ENCODE measurements at places on chromosomes 16 and 17.

DNA sequence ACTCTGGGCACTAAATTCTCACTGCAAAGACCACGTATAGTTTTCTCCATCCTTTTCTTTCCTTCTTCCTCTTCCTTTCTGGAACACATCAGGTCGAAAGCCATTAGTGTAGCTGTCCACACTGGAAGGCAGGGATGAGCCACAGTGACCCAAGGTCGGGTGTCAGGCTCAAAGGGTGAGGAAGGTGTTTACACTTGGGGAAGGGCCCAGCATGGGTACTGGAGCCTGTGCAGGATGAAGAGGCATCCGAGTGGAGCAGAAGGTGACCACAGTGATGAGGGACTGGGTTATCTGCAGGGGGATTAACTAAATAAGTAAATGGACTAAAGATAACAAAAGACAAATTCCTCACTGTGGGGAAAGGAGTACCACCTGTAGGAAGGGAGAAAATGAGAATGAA is 164.0 kb downstream of the SOX9 start:
- no peaks in the 10 kb centered on the region for H3K27me3 ChIP-seq
- DNase-seq: no peak
- no peaks in the 10 kb centered on the region for H3K4me1 ChIP-seq
- no peak overlapping the region for H3K27ac ChIP-seq
- no peaks in the 10 kb centered on the region for H3K36me3 ChIP-seq

DNA sequence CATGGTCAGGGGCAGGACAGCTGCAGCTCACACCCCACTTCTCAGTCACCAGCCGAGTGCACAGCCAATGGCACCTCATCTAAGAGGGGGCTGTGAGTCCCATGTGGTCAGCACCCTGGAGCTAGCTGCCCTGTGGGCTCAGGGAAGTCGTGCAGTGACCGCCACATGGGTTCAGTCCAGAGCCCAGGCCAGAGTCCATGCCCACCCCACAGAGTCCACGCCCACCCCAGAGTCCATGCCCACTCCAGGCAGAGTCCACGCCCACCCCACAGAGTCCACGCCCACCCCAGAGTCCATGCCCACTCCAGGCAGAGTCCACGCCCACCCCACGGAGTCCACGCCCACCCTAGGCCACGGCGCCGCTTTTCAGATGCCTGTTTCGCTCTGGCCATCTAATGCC is 24.1 kb downstream of the SLC7A5 start:
- no peak overlapping the region for H3K27ac ChIP-seq
- no peak overlapping the region for H3K4me3 ChIP-seq
- no peaks in the 10 kb centered on the region for H3K27me3 ChIP-seq
- no peaks in the 10 kb centered on the region for H3K36me3 ChIP-seq
- no peak for DNase-seq

DNA sequence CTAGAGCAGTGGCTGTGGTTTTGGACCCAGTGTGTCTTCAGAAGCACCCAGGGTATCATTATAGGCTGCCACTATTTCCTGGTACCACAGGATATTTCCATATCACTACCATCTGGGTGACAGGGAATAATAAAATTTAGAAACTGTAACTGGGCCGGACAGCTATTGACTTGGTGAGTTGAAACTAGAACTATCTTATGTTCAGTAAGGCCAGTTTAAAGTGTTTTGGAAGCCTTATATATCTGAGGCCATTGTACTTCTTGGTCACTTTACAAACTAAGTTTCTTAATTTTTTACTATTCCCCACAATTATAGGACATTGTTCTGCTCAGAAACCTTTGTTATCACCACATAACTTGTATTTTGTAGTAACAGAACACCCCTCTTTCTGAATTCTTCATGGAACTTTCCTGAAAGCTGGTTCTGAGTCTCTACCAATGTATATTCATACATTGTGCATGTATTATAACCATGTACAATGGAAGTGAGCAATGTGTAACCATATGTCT is 34.0 kb downstream of the ZNF207 start:
- H3K4me1 ChIP-seq: no peaks in the 10 kb centered on the region
- H3K36me3 ChIP-seq: no peaks in the 10 kb centered on the region
- H3K4me3 ChIP-seq: no peak overlapping the region

DNA sequence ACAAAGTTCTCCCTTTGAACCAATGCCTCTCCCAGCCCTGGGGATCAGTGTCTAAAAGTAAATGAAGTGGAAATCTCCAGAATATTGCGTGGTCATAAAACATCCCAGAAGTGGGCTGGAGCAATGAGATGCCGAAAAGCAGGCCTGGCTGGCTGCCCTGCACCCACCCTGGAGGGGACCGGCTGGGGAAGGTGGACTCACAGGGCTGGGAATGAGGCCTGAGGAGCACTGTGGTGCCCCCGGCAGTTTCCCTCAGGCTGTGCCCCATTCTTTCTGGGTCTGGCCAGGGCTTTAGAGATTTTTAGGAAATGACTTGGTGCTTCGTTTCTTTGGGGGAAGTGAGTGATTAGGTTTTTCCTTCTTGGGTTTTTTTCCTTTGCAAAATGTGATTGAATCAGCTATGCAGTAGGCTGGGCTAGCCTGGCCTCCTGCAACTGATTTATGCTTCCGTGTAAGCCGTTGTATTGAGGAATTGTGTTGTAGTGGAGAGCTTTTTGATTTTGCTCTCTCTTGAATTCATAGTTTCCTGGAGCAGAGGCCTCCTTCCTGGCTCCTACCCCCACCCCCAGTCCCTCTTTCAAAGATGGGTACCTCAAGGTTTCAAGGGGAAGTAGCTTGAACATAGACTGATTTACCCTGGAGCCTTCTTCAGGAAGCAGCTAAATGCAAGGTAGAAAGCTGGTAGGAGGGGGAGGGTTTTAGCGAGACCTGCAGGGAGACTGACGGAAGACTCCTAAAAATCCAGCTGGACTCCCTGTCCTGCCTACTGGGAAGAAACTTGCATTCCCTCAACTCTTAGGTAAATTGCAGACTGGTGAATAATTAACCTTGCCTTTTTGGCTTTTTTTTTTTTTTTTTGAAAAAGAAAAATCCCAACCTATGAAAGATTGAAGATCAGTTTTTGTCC is 170.2 kb downstream of the RAB11FIP4 start:
- H3K27ac ChIP-seq: peak overlapping the region; percentile 81
- H3K27me3 ChIP-seq: no peaks in the 10 kb centered on the region
- no peak for DNase-seq
- peaks cover 13% of the 10 kb centered on the region for H3K4me1 ChIP-seq
- no peaks in the 10 kb centered on the region for H3K36me3 ChIP-seq

DNA sequence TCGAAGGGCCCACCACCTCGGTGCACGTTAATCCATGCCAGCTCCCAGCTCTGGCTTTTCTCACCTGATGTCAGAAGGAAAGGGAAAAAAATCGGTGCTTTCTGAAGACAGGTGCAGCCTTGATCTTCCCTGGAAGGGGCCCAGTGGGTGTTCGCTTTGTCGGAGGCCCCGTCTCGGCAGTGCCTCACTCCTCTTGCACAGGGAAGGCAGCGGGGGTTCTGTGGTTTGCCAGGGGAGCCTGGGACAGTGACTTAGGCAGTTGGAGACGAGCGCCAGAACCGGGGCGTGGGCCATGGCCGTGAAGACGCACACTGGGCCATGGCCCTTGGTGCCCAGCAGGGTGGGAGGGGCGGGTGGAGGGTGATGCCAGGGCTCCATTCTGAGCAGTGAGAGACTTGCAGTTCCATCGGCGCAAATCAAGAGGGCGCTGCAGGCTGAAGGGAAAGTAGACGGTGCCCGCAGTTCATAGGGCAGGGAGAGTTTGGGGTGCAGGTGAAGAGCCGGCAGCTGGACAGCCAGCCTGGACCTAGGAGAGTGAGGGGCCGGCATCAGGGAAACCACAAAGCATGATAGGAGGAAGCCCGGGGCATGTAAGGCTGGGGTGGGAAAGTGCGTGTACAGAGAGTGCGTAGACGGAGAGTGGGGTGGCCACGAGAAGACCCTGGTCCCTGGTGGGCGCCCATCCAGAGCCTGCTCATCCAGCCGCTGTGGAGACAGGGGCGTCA is 101.3 kb upstream of the CHMP6 start:
- H3K27me3 ChIP-seq: no peaks in the 10 kb centered on the region
- no peak for DNase-seq
- H3K27ac ChIP-seq: no peak overlapping the region
- no peaks in the 10 kb centered on the region for H3K36me3 ChIP-seq

DNA sequence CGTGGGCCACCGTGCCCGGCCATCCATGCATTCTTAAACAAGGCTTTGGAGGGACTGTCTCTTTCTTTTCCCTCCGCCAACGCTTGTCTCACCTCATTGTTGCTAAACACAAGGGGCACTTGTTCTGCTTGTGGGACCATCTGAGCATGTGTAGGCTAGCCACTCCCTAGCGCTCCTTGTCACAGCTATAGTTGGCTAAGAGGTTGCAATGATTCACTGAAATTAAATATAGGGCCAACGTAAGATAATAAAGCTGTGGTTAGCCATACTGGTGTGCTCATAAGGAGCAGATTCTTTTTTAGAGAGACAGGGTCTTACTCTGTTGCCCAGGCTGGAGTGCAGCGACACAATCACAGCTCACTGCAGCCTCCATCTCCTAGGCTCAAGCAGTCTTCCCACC is 41.2 kb downstream of the KIAA0513 start:
- no peaks in the 10 kb centered on the region for H3K4me1 ChIP-seq
- H3K4me3 ChIP-seq: no peak overlapping the region
- H3K27me3 ChIP-seq: no peaks in the 10 kb centered on the region
- H3K36me3 ChIP-seq: no peaks in the 10 kb centered on the region
- no peak for DNase-seq
- no peak overlapping the region for H3K27ac ChIP-seq
